Bone marrow (tissue), 2 donors: ENCODE measurements at places on chromosomes 3 and 15.

DNA sequence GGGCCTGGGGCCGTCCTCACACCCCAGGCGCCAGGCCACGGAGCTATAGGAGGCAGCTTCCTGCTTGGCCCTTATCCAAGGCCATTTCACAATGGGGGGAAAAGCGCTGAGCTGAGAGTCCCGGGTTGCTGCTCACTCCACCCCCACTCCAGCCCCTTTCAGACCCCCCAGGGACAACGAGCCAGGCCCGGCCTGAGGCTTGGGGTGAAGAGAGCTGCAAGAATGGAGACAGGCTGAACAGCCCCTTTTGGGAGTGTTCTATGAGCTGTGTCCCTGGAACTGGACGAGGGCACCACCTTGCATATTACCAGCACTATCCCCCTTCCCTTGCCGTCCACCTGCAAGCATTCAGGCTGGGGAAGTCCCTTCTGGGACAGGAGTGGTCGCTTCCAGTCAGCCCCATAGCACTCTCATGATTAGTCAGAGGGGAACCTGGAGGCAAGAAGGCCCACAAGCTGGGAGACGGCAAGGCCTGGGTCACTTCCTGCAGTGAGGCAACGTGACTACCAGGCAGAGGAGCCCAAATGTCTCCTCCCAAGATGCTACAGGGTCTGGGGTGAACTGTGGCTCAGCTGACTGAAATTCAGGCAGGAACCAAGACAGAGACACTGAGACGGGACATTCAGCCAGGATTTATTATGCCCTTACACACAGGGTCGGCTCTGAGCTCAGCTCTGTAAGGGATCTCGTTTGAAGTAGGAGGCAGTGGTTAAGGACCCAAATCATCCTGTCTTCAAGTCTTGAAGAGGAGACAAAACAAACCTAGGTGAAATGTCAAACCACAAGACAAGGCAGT, 8.6 kb upstream of the SRP14 start:
- DNase-seq = peak; percentile 86

DNA sequence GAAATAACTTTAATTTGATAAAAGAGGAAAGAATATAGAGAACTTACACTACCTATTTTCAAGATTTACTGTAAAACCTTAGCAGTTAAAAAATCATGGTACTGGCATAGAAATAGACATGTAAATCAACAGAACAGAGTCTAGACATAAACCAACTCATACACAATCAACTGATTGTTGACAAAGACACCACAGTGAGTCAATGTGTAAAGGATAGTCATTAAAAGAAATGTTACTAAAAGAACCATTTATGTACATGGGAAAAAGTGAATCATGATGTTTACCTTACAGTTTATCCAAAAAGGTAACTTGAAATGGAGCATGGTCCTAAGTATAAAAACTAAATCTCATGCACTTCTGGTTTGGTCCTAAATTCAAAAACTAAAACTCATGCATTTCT, 847.4 kb downstream of the IGSF11 start:
- no peak for DNase-seq

DNA sequence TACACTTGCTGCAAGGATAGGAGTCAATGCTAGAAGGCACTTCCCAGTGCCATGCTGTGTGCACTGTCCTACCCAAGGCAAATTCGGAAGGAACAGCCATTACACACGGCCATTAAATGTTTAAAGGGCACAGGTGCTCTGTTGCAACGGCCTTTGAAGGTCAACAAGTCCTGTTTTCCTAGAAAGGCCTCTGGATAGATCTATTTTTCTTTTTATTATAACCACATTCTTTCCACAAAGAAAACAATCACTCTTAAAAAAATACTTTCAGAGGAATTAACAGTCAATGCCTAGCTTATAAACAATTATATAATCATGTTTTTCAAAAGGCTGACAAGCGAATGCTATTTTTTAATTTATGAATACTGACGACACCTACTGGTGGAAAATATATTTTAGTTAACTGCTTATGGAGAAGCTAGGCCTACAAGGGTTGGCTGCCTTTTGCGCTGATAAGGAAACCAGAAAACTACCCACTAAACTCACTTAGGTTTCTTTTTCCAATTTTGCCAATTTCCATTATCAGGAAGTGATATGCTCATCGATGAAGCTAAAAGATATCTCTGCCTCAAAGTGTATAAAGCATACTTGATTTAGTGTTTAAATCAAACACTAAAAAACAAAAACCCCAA, 2.4 kb downstream of the ARHGEF3 start:
- DNase-seq = peak; percentile 68

DNA sequence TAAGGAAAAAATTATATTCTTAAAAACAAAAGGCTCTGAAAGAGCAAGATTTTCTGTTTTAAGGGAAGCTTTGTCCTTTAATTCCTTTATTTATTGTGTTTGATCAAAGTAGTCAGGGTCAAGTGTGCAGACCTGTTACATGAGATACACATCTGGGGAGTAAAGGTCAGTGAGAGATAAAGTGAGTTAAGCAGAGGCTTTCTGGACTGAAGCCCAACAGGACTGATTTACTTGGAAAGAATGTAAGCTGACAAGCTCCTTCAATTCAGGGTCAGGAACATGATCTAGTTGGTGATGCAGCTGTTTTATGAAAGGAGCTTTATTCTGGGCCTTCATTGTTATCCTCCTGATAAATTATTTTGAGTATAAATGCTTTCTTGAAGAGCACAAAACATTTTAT, 20.7 kb upstream of the OTOL1 start:
- DNase-seq = no peak

DNA sequence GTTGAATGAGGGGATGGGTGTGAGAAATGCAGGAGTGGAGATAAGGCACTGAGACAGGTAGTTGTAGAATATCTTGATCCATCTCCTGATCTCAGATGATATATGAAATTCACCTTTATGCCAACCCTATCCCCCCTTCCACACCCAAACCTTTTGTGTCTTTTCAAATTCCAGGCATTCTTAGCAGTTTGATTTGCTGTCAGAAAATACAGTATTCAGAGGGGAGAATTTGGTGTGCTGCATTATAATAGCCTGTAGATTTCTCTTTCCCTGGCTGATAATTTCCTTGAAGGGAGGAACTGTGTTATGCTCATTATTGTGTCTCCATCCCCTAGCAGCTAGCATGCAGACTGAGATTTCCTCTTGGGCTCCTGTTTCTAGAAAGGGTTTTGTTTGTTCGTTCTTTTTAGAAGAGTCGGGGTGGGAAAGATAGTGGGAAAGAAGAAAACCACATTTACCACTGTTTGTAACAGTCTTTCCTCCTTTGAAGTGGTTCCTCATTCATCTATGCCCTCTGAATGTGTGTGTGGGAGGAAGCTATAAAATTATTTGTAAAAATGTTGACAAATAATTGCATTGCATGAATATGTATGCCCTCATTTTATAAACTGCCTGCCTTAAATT, 373.4 kb downstream of the DIPK2A start:
- no peak for DNase-seq

GRCh38 chr3:123608263-123608937, 23.5 kb upstream of the HACD2 start:
- DNase-seq = no peak

DNA sequence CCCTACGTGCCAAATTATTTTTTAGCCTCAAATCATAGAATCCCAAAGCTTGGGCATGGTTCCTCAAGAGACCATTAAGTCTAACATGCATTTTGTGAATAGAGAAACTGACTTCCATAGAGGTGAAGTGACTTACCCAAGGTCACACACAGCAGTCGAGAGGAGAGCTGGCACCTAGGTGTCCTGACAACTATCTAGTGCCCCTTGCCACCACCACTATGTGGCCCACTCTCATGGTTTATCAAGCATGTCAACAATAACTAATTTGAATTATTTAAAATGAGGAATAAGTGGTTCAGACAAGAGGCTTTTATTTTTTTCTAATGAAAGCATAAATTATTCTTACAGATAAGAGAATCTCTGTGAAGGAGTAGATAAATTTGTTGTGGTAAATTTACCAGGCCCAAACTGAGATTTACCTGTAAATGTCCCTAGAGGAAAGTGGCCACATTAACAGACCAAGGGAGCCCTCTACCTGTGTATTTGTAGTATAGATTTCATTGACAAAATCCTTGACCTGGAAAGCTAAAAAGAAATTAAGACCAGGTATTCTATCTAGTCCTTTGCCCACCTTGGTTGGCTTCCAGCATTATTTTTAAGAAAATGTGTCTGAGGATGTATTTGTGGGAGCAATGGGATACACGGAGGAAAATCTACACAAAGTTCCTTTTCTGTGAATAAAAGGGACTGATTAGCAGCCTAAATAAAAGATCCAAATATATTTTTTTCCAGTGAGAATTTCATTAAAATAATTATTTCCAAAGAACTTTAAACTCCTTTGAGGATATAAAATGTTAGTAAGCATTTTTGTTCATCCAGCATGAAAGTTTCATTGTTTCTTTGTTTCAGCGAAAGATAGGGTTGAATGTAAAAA, 49.1 kb downstream of the IQCH start:
- no peak for DNase-seq

- DNase-seq = no peak
Observed at GRCh38 chr3:194888916-194889315, 203.2 kb downstream of the FAM43A start.

GRCh38 chr3:55718074-55718473, 231.0 kb upstream of the WNT5A start:
- DNase-seq = no peak

GRCh38 chr15:41671656-41672648, 11.7 kb downstream of the MGA start:
- no peak for DNase-seq

GRCh38 chr3:134111616-134112015, 81.9 kb upstream of the SLCO2A1 start:
- DNase-seq = no peak

DNA sequence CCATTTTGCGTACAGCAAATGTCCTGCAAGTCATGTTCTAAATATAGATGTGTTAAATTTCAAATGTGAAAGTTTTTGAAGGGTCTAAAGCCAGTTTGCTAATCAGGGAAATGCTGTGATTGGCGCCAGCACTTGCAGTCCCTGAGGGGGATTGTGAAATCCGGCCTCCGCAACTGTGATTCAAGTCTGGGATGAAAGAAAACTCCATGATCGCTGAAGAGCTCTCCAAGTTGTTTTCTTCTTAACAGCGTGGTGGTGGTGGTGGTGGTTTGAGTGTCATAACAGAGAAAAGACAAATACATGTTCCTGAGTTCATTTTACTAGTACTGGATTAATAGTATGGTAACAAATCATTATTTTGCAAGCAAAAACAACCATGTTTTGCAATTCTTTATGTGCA, 51.8 kb downstream of the MITF start:
- DNase-seq = no peak

DNA sequence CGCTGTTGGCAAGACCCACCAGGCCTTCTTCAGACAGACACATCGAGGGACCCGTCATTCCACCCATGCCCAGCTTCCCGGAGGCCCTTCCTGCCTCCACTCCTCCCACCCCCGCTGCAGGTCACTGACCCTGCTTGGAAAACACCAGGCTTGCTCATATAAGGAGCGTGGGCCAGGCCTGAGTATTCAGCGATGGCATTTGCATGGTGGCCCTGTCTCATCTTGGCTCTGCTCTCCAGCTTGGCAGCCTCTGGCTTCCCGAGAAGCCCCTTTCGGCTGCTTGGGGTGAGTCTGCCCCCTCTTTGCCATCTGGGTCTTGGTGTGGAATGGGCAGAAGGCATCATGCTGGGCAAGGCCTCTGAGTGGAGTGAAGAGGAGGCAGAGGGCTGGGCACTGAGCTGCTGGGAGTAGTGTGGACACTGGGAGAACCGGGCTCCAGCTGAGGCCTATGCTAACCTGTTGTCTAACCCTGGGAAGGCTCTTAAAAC, at the start of gene ITIH3:
Gene ITIH3, plus strand, starts transcription at position 185 of the 488 bp plus-strand sequence. Its CDS starts 8 bp downstream, at position 193.
- DNase-seq = no peak

GRCh38 chr15:44094781-44095180, 100.3 kb downstream of the FRMD5 start:
- DNase-seq = no peak

DNA sequence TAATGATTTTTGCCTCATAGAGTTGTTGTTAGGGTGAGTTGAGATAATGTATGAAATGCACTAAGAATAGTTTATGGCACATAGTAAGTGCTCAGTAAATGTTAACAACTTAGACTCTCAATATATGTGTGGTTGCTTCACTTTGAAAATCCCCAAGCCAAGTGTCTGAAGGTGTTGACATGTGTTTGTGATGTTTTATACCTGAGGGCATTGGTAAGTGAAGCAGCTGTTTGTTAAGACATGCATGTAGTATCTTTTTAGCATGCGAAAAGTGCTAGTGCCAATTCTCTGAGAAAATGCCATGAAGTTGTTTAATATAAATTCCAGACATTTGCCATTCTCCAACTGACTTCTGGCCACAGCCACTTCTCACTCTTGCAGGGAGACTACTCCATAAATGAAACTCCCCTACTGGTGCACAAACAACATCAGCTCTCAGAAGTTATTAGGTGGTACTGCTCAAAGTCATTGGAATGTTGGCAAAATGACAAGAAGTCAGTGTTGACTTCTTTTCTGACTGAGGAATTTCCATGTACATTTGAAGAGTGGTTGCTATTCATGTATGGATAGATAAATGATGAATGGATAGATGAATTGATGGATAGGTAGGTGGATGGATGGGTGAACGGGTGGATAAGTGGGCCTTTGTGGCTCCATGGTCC, 103.6 kb upstream of the NUDT16 start:
- no peak for DNase-seq

GRCh38 chr15:50146632-50147031, 27.6 kb upstream of the ATP8B4 start:
- no peak for DNase-seq

DNA sequence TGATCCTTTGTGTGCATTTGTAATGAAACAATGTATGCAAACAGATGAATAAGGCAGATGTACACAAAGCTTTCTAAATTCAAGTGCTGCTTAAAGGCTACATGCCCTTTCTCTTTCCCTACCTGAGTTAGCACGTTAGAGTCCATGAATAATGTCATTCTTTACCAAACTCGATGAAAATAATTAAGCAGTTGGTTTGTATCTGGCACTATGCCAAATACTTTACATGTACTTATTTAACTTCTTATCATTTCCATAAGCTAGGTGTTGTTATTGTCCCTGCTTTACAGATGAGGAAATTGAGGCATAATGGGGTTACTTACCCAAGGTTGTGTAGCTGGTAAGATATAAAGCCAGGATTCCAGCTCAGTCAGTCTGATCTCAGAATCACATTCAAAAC, 2.4 kb downstream of the GPR171 start:
- DNase-seq = no peak

GRCh38 chr15:58918239-58918638, 15.2 kb downstream of the SLTM start:
- DNase-seq = no peak

DNA sequence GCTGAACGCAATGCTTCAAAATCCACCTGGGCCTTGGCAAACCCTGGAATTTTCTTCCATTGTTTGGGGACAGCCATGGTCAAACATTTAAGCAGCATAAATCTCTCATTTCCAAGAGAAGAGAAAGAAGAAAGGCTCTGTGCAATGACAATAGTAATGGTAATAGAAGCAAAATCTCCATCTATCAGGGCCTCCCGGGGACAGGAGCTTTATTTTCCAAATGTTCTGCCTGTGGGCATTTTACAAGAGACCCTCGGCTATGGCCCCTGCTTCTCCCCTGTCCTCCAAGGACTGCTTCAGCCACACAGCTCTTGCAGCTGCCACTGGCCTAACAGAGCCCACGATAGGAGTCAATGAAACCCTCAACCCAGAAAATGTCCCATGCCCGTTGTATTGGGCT, 12.7 kb upstream of the FAM240A start:
- DNase-seq = no peak

GRCh38 chr15:98805434-98806274, 157.3 kb downstream of the IGF1R start:
- DNase-seq = no peak

- no peak for DNase-seq
Observed at GRCh38 chr3:53989946-53990345, 98.3 kb upstream of the SELENOK start.

GRCh38 chr3:86794361-86795065, 196.4 kb downstream of the VGLL3 start:
- DNase-seq = no peak

- no peak for DNase-seq
Observed at GRCh38 chr3:194355379-194355778, 4.3 kb upstream of the CPN2 start.
